ENCODE measurements at places on chromosomes 5 and 9.
A peak's percentile ranks its signal among the peaks of the same experiment; 100 is the strongest.

- peaks cover 35% of the 10 kb centered on the region for H3K36me3 ChIP-seq
- DNase-seq, result no peak
- no peak overlapping the region for H3K4me3 ChIP-seq
- peaks cover 4% of the 10 kb centered on the region for H3K4me1 ChIP-seq
Measured at GRCh38 chr5:150125334-150125733, 30.3 kb downstream of the PDGFRB start.

- no peaks in the 10 kb centered on the region for H3K4me1 ChIP-seq
- H3K27me3 ChIP-seq, result no peaks in the 10 kb centered on the region
- H3K27ac ChIP-seq, result no peak overlapping the region
- no peak for DNase-seq
- no peaks in the 10 kb centered on the region for H3K36me3 ChIP-seq
- H3K4me3 ChIP-seq, result no peak overlapping the region
Measured at GRCh38 chr5:178794433-178794832, 64.0 kb upstream of the ZNF354A start.

GRCh38 chr5:138901716-138902115 lies 26.6 kb upstream of the LRRTM2 start:
- peaks cover 52% of the 10 kb centered on the region for H3K4me1 ChIP-seq
- no peak for DNase-seq
- H3K27ac ChIP-seq, result no peak overlapping the region
- H3K4me3 ChIP-seq, result no peak overlapping the region
- no peaks in the 10 kb centered on the region for H3K27me3 ChIP-seq

DNA sequence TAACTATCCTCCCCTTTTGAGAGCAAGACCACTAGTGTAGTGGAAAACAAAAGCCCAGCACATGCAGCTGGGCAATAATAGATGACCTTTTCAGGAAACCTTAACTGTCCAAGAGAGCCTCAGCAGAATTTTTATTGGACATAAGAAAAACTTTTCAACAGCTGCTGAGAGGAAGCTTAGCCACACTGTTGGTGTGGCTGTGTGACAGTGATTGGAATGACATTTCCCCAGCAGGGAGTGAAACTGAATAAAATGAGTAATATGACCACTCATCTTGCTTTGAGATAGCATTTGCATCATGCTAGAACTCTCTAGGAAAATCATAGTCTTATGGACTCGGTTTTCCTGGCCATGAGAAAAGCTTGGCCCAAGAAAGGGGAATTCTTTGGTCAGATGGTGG lies 687.8 kb downstream of the SLCO4C1 start:
- no peak overlapping the region for H3K27ac ChIP-seq
- no peaks in the 10 kb centered on the region for H3K36me3 ChIP-seq
- H3K4me1 ChIP-seq, result no peaks in the 10 kb centered on the region
- no peaks in the 10 kb centered on the region for H3K27me3 ChIP-seq

DNA sequence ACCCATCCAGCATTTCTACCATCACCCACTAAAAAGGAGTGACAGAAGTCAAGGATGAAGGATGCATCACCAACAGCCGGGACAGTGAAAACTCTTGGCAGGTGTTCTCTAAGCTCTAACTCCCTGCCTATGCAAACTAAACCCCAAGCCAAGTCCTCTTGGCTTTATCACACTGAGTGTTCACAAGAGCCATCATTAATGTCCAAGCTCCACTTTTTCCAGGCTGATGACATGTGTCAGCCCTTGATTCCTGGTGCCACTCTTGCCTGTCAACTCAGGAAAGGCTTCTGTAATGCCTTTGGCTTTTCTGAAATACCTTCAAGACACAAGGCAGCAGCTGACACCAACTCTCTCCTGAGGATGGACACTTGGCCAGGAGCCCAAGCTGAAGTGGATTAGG lies 86.9 kb downstream of the NR6A1 start:
- no peaks in the 10 kb centered on the region for H3K4me1 ChIP-seq
- no peak overlapping the region for H3K4me3 ChIP-seq
- no peak for DNase-seq
- H3K36me3 ChIP-seq, result peaks cover 7% of the 10 kb centered on the region

GRCh38 chr9:2198956-2199635 lies 183.9 kb downstream of the SMARCA2 start:
- no peaks in the 10 kb centered on the region for H3K27me3 ChIP-seq
- H3K4me3 ChIP-seq, result no peak overlapping the region
- no peak overlapping the region for H3K27ac ChIP-seq
- H3K36me3 ChIP-seq, result no peaks in the 10 kb centered on the region
- DNase-seq, result no peak

- no peak overlapping the region for H3K4me3 ChIP-seq
- no peak for DNase-seq
- H3K27ac ChIP-seq, result no peak overlapping the region
- no peaks in the 10 kb centered on the region for H3K36me3 ChIP-seq
- no peaks in the 10 kb centered on the region for H3K27me3 ChIP-seq
- H3K4me1 ChIP-seq, result peaks cover 44% of the 10 kb centered on the region
Measured at GRCh38 chr5:84285641-84286637, 98.7 kb downstream of the EDIL3 start.

GRCh38 chr9:93079371-93079770 lies 16.6 kb upstream of the CARD19 start:
- H3K36me3 ChIP-seq, result no peaks in the 10 kb centered on the region
- H3K27me3 ChIP-seq, result no peaks in the 10 kb centered on the region
- no peak overlapping the region for H3K27ac ChIP-seq

DNA sequence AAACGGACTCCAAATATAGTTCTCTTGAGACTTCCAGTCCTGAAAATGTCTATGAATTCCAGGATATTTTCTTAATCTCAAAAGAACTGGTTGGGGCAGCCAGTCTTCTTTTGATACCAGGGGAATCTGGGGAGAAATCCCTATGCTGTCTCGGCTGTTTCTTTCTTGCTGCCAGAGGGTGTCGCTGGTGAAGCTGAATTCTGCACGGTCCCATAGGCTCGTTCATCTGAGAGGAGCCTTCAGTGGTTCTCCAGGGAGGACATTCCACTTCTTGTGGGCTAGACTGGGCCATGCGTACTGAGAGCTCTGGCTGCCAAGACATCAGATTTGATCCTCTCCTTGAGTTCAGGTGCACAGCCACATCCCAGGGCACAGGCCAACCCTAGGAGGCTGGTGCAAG lies 155.0 kb upstream of the CLINT1 start:
- H3K27me3 ChIP-seq, result peaks cover 6% of the 10 kb centered on the region
- H3K4me3 ChIP-seq, result no peak overlapping the region
- H3K36me3 ChIP-seq, result no peaks in the 10 kb centered on the region
- DNase-seq, result peak; percentile 42
- no peaks in the 10 kb centered on the region for H3K4me1 ChIP-seq

- H3K27me3 ChIP-seq, result peaks cover 8% of the 10 kb centered on the region
- no peaks in the 10 kb centered on the region for H3K36me3 ChIP-seq
- H3K27ac ChIP-seq, result no peak overlapping the region
Measured at GRCh38 chr9:14030375-14031059, 283.4 kb downstream of the NFIB start.

DNA sequence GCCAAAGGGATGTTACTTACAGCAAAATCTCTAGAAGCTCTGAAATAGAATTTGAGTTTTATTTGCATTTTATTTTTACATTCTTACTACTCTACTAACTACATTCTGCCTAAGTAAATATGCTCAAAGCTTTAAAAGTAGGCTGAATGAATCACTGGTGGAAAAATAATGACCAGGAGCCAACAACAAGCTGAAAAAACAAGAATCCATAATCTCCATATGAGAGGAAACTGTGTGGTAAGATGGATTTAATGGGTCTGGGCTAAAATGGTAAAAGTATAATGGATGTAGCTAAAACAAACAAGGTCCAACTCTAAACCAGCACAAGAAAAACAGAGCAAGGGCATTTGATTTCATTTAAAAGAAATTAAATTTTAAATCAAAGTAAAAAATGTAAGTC lies 525.8 kb upstream of the FTMT start:
- H3K4me3 ChIP-seq, result no peak overlapping the region
- H3K27me3 ChIP-seq, result no peaks in the 10 kb centered on the region
- H3K27ac ChIP-seq, result no peak overlapping the region
- peak; percentile 11 for DNase-seq

DNA sequence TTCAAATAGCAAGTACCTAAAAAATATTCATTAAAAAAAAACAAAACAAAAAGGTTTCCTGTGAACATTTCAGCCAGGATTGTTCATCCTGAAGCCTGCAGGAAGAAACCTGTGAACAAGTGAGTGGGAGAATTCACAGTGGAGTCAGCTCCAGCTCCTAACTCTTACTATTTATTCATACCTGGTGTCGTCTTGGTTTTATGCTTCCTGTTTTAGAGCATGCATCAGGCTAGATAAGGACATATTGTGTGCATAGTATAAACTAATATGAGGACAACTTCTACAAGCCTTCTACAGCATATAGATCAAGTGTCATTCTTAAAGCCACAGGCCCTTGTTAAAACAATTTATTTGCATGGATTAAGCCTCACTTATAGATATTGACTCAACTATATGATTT lies 169.9 kb downstream of the EFNA5 start:
- DNase-seq, result no peak
- no peak overlapping the region for H3K27ac ChIP-seq
- no peaks in the 10 kb centered on the region for H3K27me3 ChIP-seq
- peaks cover 5% of the 10 kb centered on the region for H3K4me1 ChIP-seq

DNA sequence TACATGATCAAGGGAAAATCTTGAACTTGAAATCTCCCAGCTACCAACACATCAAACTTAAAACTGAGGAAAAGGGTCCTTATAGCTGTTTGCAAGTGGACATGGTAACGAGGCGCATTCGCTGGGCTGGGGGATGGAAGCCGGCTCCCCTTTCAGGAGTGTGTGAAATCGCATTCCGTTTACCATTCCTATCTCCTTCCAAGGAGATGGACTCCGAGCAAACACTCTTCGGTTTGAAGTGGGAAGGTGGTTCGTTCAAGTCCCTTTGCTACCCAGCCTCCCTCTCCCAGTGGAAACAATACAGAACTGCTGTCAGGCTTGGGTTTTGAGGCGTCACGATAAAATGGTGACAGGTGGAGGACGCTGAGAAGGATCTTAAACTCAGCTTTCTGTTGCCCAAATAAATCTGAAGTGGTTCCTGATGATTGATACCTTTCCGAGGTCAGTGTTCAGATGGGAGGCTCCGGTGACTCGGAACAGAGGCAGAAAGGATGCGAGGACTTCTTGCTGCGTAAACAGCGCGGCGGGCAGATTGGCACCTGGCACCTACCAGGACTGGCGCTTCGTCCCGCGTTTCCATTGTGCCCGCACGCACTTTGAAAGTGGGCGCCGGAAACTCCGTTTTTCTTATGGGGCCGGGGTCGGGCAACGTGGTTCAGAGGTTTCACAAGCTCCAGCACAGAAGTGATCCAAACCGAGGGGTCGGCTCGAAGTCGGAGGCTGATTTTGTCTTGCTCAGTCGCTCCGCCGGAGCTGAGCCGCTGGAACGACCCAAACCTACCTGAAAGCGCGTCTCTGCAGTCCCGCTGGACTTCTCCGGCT lies 7.0 kb downstream of the MSX2 start:
- H3K4me3 ChIP-seq, result no peak overlapping the region
- H3K27ac ChIP-seq, result no peak overlapping the region
- H3K36me3 ChIP-seq, result no peaks in the 10 kb centered on the region
- H3K27me3 ChIP-seq, result peaks cover 70% of the 10 kb centered on the region

DNA sequence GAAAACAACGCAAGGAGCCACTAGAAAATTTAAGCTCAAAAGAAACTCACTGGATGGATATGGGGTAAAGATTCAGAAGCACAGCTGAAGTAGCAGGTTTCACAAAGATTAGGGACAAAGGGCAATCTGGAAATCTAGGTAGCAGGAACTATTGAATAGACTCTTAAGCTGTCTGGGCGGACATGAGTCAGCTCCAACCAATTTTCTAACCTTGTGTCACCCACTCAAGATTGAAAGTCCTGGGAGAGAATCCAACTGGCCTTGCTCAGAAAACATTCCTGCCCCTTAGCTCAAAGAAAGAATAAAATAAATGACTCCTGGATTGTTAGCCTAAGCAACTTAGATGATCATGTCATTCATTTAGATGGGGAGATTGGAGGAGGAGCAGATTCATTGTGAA lies 69.2 kb downstream of the STK32A start:
- no peaks in the 10 kb centered on the region for H3K27me3 ChIP-seq
- H3K36me3 ChIP-seq, result no peaks in the 10 kb centered on the region
- H3K4me3 ChIP-seq, result no peak overlapping the region
- DNase-seq, result peak; percentile 97
